ENCODE measurements at places on chromosomes 11 and 22. TPM values are rescaled to one million over a fixed set of nuclear protein-coding genes. Genes with fewer than 3 reads are reported as not detected.

DNA sequence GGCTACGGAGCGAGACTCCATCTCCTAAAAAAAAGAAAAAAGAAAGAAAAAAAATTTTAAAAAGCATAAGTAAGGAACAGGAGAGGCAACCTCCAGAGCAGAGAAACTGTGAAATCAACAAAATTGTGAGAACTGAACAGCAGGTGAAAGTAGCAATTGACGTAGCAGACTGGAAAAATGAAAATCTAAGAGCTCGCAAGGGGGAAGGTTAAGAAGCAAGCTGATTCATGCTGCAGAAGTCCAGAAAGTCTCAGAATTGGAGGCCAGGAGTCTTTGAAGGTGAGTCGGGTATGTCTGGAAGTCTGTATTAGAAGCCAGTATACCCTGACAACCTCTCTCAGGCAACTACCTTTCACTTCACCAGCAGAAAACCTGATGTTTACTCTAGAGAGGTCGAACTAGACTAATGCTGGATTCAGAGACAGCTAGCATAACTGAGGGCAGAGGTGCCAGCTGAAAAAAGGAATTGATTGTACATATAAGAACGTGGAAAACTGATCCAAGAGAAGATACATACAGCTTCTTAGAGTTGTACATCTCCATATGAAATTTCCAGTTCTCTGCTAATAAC is 161.5 kb downstream of the WNT11 start:
- DNase-seq: no peak

Gene DTX4
- 0.49 TPM for total RNA-seq

DNA sequence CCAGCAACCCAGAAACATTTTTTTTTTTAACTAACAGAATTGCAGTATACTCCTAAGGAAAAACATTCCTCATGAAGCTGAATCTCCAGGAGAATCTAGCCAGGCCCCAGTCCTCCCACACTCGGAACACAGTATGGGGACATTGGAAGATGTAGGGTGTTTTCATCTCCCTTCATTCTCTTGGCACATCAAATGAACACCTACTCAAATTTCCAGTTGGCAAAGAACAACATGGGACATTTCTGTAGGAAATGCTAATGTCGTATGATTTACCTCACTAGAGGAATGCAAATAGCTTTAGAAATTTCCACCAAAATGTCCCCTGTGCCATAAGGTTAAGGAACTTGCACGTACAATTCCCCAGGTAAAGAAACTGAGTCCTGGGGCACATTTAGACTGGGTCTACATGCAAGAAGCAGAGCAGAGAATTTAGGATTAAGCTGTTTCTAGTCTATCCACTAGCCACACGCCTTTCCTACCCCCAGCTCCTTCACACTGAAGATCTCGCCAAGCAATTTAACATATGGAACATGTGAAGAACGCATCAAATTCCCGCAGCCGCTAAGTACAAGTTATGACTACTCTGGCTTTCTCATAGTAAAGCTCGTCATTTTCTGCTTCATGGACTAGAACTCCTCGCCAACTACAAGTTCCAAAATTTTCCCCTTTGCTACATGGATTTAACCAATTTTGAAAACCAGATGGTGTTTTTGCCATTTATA is 2.9 kb upstream of the CADM1 start:
- no peak for DNase-seq

Gene LGR4
- 9.0 TPM for total RNA-seq

Gene CNIH2
- 6.0 TPM for total RNA-seq

- no peak for DNase-seq
Measured at GRCh38 chr11:72234514-72234830, 9.5 kb downstream of the PHOX2A start.

GRCh38 chr22:36510966-36511881 is 4.4 kb upstream of the FOXRED2 start:
- DNase-seq: peak; percentile 50

- peak; percentile 92 for DNase-seq
Measured at GRCh38 chr11:118908901-118909618, 16.7 kb downstream of the BCL9L start.

GRCh38 chr11:70883973-70884623 is 368.3 kb downstream of the SHANK2 start:
- DNase-seq: no peak

Gene ANGPTL5
- total RNA-seq: not detected

- DNase-seq: peak; percentile 69
Measured at GRCh38 chr11:74018331-74019005, 9.6 kb upstream of the UCP3 start.

DNA sequence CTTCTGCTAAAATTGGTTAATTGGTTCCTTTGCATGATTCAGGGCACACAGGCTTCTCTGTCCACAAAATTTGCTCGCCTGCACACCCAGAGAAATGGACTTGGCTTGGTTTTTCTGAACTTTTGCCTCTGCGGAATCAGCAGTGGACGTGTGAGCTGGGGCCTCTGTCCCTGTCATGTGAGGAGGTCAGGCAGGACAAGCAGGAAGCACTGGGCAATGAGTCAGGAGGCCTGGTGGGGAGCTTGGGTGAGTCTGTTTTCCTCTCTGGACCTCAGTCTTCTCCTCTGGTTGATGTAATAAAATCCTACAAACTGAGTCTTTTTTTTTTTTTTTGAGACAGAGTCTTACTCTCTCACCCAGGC is 10.4 kb upstream of the CELSR1 start:
- peak; percentile 86 for DNase-seq

DNA sequence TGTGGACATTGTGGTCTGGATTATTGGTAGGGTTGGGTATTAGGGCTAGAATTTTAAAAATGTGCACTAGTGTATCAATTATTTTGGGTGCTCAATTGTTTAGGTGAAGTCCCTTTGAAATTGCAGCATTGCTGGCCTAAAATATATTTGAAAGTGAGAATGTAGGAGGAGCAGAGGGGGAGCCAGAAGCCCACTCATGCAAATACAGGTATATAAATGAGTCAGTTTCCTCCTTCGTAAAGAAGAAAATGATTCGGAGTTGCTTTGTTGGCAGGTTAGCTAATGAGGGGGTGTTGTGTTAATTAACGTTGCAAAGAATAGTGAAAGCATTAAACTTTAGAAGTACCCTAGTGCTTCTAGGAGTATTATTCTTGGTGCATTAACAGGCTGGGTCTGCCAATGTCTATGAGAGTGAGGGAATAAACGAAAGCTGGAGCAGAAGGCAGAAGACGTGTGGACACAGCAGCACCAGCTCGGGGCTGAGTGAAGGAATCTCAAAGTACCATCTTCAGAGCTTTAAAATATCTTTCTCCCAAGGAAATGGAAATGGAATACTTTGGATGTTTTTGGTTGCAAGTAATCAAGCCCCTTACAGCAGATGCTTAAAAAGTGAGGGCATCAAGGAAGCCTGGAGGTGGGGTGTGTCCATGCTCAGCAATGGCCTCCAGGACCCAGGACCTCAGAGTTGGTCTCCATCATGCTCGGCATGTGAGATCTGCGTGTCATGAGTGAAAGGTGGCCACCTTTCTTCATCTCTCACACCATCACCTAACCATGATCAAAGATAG is 522.9 kb downstream of the NTM start:
- DNase-seq: no peak

Gene HINFP
- total RNA-seq: 13.2 TPM

DNA sequence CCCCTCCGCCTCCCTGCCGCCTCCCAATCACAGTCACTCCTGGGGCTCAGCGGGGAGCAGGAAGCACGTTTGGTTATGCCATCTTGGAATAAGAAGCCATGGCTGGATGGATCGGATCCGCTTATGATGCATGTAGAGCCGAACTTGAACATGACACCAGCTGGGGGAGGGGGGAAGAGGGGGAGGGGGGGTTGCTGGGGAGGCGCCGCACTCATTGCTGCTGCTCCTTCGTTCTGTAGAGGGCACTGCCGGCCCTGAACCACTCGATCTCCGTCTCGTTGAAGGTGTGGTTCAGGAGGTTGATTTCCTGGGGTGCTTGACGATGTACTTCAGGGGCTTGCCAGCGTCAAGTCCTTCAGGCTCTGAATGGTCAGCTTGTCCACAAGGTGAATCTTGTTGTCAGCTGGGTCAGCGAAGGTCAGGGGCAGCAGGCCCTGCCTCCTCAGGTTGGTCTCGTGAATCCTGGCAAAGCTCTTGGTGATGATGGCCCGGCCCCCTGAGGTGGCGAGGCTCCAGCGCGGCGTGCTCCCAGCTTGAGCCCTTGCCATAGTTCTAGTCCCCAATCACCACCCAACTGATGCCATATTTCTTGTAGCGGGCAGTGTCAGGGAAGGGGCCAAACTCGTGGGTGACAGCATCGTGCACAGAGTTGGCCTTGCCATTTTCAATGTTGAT is 476.9 kb upstream of the ISX start:
- no peak for DNase-seq

Gene LZTR1
- total RNA-seq: 13.5 TPM

DNA sequence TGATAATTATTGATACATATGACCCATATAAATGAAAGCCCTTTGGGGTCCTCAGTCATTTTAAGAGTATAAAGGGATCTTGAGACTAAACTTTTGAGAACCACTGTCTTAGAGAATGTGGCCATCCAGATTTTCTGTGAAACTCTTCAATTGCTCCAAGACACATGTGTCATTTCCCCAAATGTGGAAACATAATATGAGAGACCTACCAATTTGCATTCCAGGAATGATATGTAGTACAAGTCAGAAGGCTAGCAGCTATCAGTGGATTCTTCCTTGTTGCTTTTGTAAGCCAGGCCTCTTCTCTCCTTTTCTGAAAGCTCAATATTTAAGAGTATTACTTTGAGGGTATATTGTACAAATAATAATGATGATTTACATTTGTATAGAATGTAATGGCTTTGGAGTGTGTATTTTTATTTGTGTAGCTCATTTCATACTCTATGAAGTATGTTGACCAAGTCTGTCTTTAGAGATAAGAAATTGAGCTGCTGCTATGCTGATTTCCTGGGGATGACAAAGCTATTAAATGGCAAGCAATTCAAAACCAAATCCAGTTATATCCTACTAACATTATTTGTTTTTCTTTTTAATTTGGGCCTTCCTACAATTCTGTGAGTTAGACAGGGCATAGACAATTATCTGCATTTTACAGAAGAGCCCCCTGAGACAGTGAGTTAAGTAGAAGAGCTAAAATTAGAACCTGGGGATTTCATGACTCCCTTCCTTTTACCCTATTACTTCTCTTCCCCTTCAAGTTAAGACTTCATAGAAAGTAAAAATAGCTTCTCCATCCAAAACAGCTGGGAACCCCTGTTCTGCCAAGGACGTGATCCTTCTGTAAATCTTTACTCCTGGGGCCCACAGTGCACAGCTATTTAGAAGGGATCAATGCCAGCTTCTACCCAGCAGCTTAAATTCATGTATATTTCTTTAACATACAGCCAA is 131.9 kb downstream of the WNT11 start:
- peak; percentile 55 for DNase-seq

DNA sequence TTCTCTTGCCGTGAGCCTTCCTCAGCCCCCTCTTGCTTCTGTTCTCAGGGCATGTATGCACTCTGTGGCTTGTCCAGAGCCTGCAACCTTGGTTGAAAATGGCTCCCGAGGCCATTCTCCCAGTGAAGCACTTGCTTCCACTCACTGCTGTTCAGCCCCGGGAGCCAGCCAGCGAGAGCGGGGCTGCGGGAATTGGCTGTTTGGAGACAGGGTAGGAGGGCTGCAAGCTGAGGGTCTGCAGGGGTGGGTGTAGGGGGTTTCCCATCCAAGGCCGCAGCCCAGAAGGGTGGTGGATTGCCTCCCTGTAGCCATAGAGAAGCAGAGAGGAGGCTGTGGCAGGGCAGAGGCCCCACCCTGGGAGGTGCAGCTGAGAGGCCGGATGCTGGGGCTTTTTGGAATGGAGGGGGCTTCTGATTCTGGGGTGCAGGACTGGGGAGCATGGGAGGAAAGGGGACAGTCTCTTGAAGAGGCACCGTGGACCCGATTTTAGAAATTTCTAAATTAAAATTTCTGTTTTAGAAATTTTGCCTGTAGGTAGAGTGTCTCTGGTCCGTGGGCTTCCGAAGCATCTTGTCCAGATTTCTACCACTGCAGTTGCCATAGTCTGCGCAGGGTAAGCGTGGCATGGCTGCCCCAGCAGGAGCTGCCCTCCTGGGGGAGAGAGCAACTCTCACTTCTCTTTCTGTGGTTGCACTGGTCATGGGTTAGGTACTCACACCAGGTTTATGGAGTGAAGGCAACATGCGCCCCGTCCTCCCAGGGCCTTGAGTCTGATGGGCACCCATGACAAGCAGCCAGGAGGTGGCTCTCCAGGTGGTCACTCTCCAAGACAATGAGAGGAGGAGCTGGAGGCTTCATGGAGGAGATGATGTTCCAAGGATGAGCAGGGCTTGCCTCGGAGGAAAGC is 100.2 kb downstream of the TBC1D22A start:
- DNase-seq: no peak

Data from RPMI7951 (cell line).